Activated CD4-positive, CD25-positive, alpha-beta regulatory T cell (primary cell): ENCODE measurements at places on chromosomes 11 and 22.

- no peak for DNase-seq
These were observed 25.4 kb upstream of the ADORA2A start for GRCh38 chr22:24401931-24402367.

- DNase-seq, result no peak
These were observed 13.7 kb downstream of the ARAP1 start for GRCh38 chr11:72738199-72739141.

GRCh38 chr11:73152086-73152853 is 10.2 kb upstream of the FCHSD2 start:
- no peak for DNase-seq

GRCh38 chr11:10599388-10600175 is 31.1 kb upstream of the LYVE1 start:
- DNase-seq, result no peak
